Thyroid gland (tissue), 4 donors: ENCODE measurements at places on chromosomes 4 and X.

GRCh38 chrX:52031371-52031770, 37.6 kb downstream of the MAGED4B start:
- no peaks in the 10 kb centered on the region for H3K4me1 ChIP-seq
- no peaks in the 10 kb centered on the region for H3K36me3 ChIP-seq
- H3K4me3 ChIP-seq: no peak overlapping the region
- H3K27me3 ChIP-seq: no peaks in the 10 kb centered on the region
- DNase-seq: no peak

GRCh38 chrX:68942104-68942503, 113.3 kb downstream of the EFNB1 start:
- no peaks in the 10 kb centered on the region for H3K36me3 ChIP-seq
- no peak overlapping the region for H3K27ac ChIP-seq
- H3K27me3 ChIP-seq: no peaks in the 10 kb centered on the region

- no peak overlapping the region for H3K4me3 ChIP-seq
- no peak for DNase-seq
- no peak overlapping the region for H3K27ac ChIP-seq
- no peaks in the 10 kb centered on the region for H3K4me1 ChIP-seq
These were observed 447.5 kb upstream of the RASGEF1B start for GRCh38 chr4:81919223-81919622.

- H3K27me3 ChIP-seq: no peaks in the 10 kb centered on the region
- no peaks in the 10 kb centered on the region for H3K4me1 ChIP-seq
- H3K27ac ChIP-seq: no peak overlapping the region
- DNase-seq: no peak
- no peaks in the 10 kb centered on the region for H3K36me3 ChIP-seq
These were observed 1058.9 kb downstream of the C4orf33 start for GRCh38 chr4:130154901-130155300.

DNA sequence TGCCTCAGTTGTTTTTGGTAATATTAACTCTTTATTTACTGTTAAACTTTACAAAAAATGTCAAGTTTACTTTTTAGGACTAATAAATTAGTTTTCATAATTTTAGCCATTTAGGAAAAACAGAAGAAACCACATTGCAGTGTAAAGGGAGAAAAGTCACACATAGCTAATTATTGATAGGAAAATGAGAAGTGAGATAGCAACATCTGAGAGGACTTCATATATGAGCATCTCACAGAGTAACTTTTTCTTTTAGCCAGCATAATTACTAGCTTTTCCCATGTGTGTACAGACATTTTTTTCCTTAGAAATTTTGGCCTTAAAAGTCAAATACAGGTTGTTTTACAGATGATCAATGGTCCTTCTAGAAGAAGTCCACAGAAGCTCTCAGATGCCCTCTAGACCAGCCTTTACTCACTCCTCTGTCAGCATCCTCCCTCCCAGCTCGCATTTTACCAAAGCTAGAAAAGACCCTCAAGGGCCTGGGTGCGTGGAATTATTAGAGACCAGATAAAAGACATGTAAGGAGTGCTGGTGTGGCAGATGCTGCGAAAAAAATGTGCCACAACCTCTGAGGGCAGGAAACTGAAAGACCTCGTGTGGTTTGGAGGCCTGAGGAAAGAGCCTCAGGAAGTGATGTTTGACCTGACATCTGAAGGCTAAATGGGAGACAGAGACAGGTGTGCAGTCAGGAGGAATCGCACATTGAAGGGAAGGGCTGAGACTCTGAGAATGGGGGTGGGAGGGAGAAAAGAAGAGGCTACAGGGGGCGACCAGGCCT, 156.9 kb downstream of the CBR4 start:
- H3K27me3 ChIP-seq: no peaks in the 10 kb centered on the region
- peaks cover 34% of the 10 kb centered on the region for H3K4me1 ChIP-seq
- no peak overlapping the region for H3K4me3 ChIP-seq
- no peak for DNase-seq
- no peaks in the 10 kb centered on the region for H3K36me3 ChIP-seq
- H3K27ac ChIP-seq: peak overlapping the region; percentile 38

- H3K27me3 ChIP-seq: no peaks in the 10 kb centered on the region
- H3K27ac ChIP-seq: no peak overlapping the region
- H3K36me3 ChIP-seq: no peaks in the 10 kb centered on the region
- no peaks in the 10 kb centered on the region for H3K4me1 ChIP-seq
- DNase-seq: no peak
These were observed 119.5 kb upstream of the AFF2 start for GRCh38 chrX:148380650-148381561.
